ENCODE measurements at places on chromosomes 11 and 22. TPM values are rescaled to one million over a fixed set of nuclear protein-coding genes. Genes with fewer than 3 reads are reported as not detected.

- no peak for DNase-seq
These were observed 21.0 kb upstream of the HSPA8 start for GRCh38 chr11:123082977-123083376.

The CD248 gene
- 31.9 TPM for total RNA-seq

DNA sequence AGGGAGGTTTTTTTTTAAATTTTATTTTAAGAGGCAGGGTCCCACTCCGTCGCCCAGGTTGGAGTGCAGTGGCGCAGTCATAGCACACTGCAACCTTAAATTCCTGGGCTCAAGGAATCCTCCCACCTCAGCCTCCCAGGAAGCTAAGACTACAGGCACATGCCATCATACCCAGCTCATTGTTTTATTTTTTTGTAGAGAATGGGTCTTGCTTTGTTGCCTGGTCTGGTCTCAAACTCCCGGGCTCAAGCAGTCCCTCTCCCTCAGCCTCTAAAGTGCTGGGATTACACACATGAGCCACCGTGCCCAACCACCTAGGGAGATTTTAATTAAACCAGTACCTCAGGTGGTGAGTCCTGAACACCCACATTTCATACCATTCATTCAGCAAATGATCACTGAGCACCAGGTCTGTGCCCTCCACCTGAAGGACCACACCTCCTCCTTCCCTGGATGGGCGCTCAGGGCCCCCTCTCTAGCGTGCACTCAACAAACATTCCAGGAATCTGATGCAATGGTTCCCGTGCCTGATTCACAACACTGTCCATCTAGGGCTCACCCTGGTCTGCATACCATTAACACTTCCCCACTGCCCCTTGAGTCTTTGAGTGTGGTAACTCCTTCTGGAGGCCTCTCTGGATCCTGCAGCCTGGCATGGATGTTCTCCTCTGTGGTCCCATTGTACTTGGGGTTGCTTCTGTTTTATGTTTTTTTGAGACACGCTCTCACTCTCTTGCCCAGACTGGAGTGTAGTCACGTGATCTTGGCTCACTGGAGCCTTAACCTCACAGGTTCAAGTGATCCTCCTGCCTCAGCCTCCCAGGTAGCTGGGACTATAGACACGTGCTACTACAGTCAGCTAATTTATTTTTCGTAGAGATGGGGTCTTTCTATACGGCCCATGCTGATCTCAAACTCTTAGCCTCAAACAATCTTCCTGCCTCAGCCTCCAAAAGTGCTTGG lies 9.6 kb upstream of the MYH9 start:
- no peak for DNase-seq

GRCh38 chr11:106621484-106621883 lies 396.8 kb downstream of the GUCY1A2 start:
- no peak for DNase-seq

The TBC1D10A gene
- total RNA-seq = 15.3 TPM

DNA sequence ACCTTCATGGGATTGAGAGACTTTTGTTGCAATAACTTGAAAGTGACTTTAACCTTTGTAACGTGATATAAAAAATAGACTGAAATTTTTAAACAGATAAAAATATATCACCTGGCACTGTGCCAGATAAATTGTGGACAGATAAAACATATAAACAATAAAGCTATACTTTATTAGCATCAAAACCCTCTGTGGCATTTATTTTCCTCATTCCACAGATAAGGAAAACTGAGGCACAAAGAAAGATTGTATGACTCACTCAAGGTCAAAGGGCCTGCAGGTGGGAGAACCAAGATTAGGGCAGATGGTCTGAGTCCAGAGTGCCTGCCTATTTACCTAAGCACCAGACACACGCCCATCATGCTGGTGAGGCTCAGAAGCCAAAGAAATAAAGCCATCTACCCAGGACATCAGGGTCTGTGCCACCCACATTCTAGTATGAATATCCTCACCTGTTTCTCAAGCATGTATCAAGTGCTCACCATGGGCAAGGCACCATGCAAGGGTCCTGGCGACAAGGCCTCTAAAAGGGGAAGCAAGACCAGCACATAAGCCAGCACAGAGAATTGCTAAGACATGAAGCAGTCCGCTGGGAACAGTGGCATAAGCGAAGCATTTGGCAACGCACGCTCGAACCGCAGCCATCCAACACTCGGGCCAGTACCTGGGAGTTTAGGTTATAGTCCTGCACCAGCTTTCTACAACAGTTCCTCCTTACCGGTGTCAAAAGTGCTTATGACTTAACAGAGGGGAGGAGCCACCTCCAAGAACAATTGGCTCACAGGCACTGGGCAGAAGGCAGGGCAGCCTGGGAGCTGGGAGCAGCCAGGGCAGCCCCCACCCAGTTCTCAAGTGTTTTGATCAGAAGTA lies 17.6 kb downstream of the MYH9 start:
- no peak for DNase-seq

GRCh38 chr11:9756461-9756860 lies 92.6 kb downstream of the SWAP70 start:
- no peak for DNase-seq

The FBLN1 gene
- 271 TPM for total RNA-seq
